ENCODE measurements at places on chromosomes 3 and 15.

- no peak for DNase-seq
These were observed 45.9 kb upstream of the SLC22A13 start for GRCh38 chr3:38219609-38220197.

DNA sequence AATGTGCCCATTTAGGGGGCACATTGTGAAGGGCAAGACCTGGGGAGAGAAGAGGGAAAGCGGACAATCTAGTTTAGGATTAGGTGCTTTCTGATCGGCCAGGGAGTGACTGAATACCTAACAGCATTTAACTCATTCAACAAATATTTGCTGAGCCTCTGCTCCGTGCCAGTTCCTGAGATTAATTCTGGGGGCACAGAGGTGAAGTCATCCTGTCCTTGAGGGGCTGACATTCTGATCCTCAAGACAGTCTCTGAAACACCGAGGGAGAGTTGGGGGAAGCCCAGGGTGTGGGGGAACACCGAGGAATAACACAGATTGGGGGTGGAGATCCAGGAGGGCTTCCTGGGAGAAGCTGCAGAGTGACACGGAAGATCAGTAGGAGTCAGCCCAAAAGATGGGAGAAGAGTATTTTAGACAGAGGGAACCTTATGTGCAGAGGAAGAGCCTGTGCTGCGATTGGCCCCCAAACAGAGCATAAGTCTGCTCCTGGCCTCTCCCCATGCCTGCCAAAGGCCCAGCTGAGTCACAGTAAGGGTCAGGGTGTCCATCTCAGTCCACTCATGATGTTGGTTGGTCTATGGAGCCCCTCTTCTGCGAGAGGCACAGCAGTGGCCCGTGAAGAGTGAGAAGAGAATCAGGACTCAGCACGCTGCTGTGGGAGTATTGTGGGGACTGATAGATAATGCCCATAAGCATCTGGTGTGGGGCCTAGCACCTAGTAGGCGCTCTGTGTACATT is 60.2 kb downstream of the AMOTL2 start:
- DNase-seq: no peak

DNA sequence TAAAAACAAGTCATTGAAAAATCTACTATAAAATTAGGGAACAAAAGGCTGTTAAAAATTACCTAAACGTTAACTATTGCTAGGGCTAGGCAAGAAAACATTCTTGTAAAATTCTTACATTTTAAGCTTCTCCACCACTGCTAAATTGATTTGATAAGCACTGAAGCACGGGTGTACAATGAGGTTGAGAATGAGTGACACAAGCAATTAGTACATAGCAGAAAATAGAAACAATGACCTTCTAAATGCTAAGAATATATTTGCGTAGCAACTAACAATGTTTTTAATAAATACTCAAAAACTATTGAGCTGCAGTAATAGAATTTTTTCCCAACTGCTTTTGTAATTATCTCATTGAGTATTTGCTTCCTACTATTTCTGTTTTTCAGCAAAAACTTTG is 4.7 kb downstream of the SGO1 start:
- no peak for DNase-seq

GRCh38 chr3:62835554-62836236 is 39.5 kb downstream of the CADPS start:
- peak; percentile 44 for DNase-seq

GRCh38 chr15:83462953-83463433 is 15.9 kb downstream of the SH3GL3 start:
- peak; percentile 65 for DNase-seq

DNA sequence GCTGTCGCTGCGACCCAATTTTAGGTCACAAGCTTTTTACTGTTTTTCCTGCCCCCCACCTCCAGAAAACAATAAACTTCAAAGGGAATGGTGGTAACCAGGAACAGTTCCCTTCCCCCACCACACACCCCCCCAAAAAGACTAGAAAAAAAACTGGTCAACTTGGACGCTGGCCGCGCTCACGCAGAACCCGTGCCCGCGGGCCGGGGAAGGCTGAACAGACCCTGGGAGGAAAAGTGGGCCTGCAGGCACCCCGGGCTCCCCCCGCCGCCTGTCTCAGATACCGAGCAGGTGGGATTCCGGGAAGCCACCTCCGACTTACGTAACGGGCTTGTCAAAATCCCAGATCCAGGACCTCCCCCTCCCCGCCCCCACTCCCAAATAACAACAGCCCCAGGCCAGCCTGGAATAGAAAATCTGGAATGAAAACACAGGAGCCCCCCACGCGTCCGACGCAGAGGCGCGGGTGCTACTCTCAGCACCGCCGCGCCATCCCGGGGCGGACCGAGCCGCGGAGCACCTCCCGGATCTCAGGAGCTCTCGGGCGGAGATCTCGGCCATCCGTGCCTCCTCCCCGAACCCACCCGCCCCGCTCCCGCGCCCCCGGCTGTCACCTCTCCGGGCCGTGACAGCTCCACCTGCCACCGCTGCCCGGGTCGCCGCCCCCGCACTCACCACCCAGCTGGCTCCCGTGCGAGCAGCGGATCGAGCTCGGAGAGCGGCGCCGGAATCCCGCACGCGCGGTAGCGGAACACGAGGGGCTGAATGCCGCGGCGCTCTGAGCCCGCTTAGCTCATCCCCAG is 557 bp downstream of the DENND4A start:
- no peak for DNase-seq

DNA sequence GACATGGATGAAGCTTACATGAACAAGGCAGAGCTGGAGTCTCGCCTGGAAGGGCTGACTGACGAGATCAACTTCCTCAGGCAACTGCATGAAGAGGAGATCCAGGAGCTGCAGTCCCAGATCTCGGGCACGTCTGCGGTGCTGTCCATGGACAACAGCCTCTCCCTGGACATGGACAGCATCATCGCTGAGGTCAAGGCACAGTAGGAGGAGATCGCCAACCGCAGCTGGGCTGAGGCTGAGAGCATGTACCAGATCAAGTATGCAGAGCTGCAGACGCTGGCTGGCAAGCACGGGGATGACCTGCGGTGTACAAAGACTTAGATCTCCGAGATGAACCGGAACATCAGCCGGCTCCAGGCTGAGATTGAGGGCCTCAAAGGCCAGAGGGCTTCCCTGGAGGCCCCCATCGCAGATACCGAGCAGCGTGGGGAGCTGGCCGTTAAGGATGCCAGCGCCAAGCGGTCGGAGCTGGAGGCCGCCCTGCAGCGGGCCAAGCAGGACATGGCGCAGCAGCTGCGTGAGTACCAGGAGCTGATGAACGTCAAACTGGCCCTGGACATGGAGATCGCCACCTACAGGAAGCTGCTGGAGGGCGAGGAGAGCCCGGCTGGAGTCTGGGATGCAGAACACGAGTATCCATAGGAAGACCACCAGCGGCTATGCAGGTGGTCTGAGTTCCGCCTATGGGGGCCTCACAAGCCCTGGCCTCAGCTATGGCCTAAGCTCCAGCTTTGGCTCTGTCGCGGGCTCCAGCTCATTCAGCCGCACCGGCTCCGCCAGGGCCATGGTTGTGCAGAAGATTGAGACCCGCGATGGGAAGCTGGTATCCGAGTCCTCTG is 77.6 kb downstream of the CLDN11 start:
- DNase-seq: no peak

GRCh38 chr3:106930086-106930485 is 447.2 kb upstream of the CCDC54 start:
- DNase-seq: no peak

GRCh38 chr15:65368302-65369211 is 9.2 kb downstream of the IGDCC3 start:
- no peak for DNase-seq

DNA sequence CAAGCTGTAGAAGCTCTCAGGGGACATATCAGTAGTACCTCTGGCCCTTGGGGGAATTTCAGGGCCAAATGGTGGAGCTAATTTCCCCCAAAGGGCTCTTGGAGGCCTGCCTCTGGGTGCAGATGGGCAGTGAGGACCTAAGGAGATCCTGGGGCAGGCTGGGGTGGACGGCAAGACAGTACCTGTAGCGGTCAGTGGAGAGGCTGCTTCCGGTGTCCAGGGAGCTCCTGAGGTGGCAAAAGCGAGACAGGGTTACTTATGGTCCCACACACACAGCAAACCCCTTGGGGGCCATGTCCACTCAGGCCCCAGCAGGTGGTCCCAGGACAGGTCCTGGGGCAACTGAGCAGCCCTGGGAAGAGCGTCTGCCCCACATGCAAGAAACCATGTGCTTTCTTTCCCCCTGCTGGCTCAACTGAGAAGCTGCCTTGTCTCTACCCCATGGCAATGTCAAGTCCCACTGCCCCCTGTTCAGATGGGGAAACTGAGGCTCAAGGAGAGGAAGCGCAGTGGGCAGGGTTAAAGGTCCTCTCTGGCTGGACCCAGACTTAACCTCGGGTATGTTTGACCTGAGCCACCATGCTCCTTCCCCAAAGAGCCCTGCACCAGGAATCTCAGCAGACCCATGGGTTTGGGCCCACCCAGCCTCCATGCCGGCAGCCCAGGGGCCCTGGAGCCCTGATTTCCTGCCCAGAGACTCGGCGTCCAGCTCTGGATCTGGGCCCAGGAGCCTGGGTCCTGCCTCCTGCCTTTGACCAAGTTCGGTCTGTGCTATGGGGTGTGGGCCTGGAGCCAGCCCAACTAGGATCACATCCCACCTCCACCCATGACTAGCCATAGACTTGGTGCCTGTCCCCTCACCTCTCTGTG is 25.7 kb downstream of the IQSEC1 start:
- DNase-seq: no peak

DNA sequence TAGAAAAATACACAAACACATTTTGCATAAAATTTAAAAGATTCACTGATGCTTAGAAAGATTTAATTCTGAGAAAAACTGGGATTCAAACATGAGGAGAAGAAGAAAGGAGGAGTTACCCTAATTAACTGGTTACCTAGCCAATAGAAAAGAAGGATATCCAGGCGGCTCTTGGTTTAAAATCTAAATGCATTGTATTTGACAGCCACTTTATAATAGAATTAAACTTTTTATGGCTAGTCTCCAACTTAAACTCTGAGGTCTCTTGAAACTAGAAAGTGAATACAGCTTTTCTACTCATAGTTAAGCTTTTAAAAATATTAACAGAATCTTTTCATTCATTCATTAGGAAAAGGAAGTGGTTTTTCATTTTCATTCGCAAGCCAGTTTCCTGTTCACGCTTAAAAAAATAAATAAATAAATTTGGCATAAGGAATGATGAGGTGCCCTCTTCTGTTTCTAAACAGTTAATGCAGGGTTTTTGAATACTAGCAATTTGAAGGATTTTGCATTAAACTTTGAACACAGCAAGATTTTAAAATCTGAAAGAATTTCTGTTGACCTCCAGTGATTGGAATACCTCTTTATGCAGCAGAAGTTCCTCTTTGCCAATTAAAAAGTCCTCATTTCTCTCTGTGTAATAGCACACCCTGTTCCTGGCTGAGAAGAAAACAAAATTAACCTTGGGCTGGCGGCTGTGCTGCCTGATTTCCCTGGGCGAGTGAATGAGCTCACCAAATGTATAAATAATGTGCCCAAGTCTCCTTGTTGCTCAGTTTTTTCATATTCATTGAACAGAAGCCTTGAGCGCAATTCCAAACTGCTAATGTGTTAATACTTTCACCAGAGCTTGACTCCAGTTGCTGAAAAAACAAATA is 105.1 kb downstream of the ZMAT3 start:
- peak; percentile 31 for DNase-seq

DNA sequence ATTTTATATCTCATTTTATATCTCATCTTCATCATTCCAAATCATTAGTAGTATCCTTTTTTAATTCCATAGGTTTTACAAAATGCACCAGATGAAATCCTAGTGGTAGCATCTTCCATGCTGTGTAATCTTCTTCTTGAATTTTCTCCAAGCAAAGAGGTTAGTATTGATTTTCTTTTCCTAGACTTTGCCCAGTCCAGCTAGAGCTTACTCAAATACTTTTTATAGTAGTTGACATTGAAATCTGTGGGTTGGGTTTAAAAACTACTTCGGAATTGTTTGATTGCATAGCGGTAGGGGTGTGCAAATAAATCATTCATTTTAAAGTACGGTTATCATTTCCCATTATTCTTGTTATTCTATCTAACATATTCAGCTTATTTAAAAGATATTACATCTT is 62.6 kb downstream of the NME9 start:
- no peak for DNase-seq

DNA sequence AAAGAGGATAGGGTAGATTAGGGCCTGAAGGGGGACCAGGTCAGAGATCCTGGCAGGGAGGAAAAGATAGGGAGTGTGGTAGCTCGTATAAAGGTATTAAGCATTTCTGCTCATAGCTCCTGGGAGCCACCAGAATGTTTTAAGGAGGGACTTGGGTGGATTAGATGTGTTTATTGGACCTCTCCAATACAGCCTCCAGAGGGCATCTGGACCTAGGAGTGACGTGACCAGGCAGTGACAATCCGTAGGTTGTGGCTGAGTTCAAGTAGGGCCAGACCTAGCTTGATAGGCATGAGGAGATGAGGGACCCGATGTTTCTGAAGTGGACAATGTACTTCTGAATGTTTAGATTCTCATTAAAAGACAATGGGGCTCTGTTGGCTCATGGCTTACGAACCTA is 435.2 kb downstream of the MCTP2 start:
- DNase-seq: peak; percentile 5

DNA sequence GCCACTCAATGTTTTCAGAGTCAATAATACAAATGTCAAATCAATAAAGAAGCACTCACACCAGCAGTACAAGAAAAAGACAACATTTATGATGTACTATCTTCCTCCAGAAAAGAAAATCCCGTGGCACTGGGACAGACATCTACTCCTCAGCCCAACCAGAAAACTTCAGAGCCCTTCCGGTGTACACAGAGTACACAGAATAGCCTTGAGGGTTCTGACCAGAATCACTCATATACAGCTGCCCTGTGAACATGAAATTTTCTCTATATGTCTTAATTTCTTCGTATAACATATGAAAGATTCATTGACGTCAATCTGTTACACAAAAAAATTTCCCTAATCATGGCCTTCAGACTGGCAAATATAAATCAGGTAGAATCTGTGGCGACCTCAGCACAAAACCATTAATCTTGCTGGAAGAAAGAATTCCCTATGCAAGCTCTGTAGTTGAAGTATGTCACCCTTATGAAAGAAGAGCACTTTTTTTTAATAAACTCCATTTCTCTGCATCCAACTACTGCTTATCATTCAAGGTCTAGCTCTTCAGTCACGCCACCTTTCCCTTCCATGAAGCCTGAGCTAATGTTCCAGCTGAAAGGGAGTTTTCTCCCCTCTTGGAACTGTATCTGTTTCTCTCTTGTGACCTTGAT is 53.8 kb upstream of the PLAAT1 start:
- no peak for DNase-seq

- no peak for DNase-seq
These were observed 58.0 kb downstream of the MCF2L2 start for GRCh38 chr3:183370391-183370790.

- DNase-seq: no peak
These were observed 64.8 kb downstream of the IGF2BP2 start for GRCh38 chr3:185760088-185760487.

GRCh38 chr15:99279827-99280226 is 28.5 kb downstream of the LRRC28 start:
- no peak for DNase-seq

All from common myeloid progenitor, CD34-positive (primary cell).